ENCODE measurements at places on chromosomes 1 and 21.
A peak's percentile ranks its signal among the peaks of the same experiment; 100 is the strongest.

GRCh38 chr1:12565094-12565965 lies 52.7 kb downstream of the DHRS3 start:
- no peak for DNase-seq

- peak; percentile 13 for DNase-seq
These were observed 41.3 kb upstream of the UHMK1 start for GRCh38 chr1:162456323-162456722.

- DNase-seq, result peak; percentile 55
These were observed 113.0 kb downstream of the OSBPL9 start for GRCh38 chr1:51729824-51730301.

- DNase-seq, result peak; percentile 92
These were observed 1.7 kb downstream of the CLDN14 start for GRCh38 chr21:36478207-36478701.

DNA sequence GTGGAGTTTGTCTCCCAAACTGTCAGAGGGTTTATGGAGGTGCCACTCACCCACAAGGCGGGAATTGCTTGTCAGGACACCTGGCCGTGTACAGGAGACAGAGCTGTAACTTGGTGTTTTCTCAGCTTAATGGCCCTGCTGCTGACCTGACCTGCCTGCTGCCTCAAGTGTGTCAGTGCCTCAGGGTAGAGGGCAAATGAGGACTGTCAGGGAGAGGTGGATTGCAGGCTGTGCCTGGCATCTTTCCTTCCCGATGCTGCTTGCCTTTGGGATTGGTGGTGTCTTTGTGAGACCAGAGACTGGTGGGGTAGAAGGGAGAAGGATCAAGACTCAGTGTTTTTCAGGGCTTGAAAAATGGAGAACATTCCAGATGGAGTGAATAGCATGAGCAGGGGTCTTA lies 31.4 kb downstream of the TMEM53 start:
- no peak for DNase-seq

DNA sequence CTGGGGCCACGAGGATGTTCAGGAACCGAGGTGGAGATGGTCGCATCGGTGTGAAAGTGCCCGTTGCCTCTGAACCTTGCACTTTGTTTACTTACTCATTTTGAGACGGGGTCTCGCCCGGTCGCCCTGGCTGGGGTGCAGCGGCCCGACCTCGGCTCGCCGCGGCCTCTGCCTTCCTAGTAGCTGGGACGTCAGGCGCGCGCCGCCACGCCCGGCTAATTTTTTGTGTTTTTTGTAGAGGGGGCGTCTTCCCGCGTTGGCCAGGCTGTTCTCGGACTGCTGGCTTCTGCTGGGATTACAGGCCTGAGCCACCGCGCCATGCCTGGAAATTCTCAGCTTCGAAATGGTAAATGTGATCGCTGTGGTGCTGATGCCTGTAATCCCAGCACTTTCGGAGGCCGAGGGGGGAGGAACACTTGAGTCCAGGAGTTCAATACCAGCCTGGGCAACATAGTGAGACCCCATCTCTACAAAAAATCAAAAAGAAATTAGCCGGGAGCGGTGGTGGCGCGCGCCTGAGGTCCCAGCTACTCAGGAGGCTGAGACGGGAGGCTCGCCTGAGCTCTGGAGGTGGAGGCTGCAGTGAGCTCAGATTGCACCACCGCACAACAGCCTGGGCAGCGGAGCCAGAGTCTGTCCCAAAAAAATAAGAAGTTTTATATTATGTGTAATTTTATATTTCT lies 684 bp upstream of the MRPL20 start:
- DNase-seq, result peak; percentile 51

- peak; percentile 50 for DNase-seq
These were observed 184.9 kb downstream of the NCAM2 start for GRCh38 chr21:21183092-21183491.

- peak; percentile 97 for DNase-seq
These were observed 2.2 kb upstream of the IRF6 start for GRCh38 chr1:209808059-209808581.

- DNase-seq, result peak; percentile 60
These were observed 55.8 kb downstream of the SLC45A1 start for GRCh38 chr1:8373581-8374241.

- no peak for DNase-seq
These were observed 4.3 kb downstream of the IL22RA1 start for GRCh38 chr1:24138476-24139221.

- DNase-seq, result no peak
These were observed 121.7 kb downstream of the FGGY start for GRCh38 chr1:59418363-59419144.

Measured in ELR (cell line).